ENCODE measurements at places on chromosomes 7 and 10. TPM values are rescaled to one million over a fixed set of nuclear protein-coding genes. Genes with fewer than 3 reads are reported as not detected.

The UBN2 gene
- 17.2 TPM for total RNA-seq

The PNLIPRP1 gene
- total RNA-seq = 4,263 TPM

The SMURF1 gene
- total RNA-seq = 19.9 TPM

The SRGN gene
- 33.0 TPM for total RNA-seq

The SUN3 gene
- total RNA-seq = not detected

The SEC31B gene
- total RNA-seq = 2.5 TPM

The TAF5 gene
- 2.0 TPM for total RNA-seq

The SNX10 gene
- total RNA-seq = 4.1 TPM

The ITGB8 gene
- total RNA-seq = 12.1 TPM

The MYO1G gene
- total RNA-seq = 0.39 TPM

The TMEM130 gene
- total RNA-seq = 0.37 TPM

The PRPS1L1 gene
- total RNA-seq = not detected

The SPACDR gene
- total RNA-seq = not detected

The CALML5 gene
- total RNA-seq = not detected

The CCDC7 gene
- total RNA-seq = 10.3 TPM

The APBB1IP gene
- 0.93 TPM for total RNA-seq

The CALHM2 gene
- total RNA-seq = 14.0 TPM

The AKR1C2 gene
- total RNA-seq = 9.2 TPM

The TSPAN33 gene
- 6.9 TPM for total RNA-seq

The CPA2 gene
- total RNA-seq = 5,899 TPM

The PPP1R17 gene
- not detected for total RNA-seq

The CLRN3 gene
- total RNA-seq = 0.84 TPM

The EXOSC1 gene
- 18.0 TPM for total RNA-seq

The KCP gene
- total RNA-seq = 0.46 TPM

The CFAP46 gene
- 1.2 TPM for total RNA-seq

The IFIT1B gene
- not detected for total RNA-seq

The CALHM1 gene
- 0.16 TPM for total RNA-seq

The MPP7 gene
- total RNA-seq = 19.9 TPM

The CYP26A1 gene
- not detected for total RNA-seq

The GPR37 gene
- 1.4 TPM for total RNA-seq

The MALRD1 gene
- 0.13 TPM for total RNA-seq

The ZCWPW1 gene
- 3.0 TPM for total RNA-seq
